Activated T-helper 1 cell treated with Interleukin-2 at 50 U/mL for 16 hours (primary cell): ENCODE measurements at places on chromosomes 16 and 17.

- no peak for DNase-seq
Measured at GRCh38 chr17:76868669-76869495, 678 bp downstream of the MGAT5B start.

- peak; percentile 15 for DNase-seq
Measured at GRCh38 chr17:44005527-44006271, 1.3 kb downstream of the NAGS start.

- no peak for DNase-seq
Measured at GRCh38 chr17:47220531-47220999, 11.4 kb downstream of the MYL4 start.

DNA sequence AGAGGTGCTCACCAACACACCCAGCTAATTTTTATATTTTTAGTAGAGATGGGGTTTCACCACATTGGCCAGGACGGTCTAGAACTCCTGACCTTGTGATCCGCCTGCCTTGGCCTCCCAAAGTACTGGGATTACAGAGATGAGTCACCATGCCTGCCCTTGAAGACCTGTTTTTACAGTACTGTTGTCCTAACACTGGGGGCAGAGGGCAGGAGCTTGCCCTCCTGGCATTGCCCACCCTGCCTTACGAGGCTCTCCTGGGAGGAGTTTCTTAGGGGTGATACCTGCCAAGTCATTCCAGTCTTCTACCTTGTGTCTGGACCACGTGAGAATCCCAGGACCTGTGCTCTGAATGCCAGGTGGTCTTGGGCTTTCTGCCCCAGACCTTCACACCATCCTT is 2.7 kb downstream of the ASPSCR1 start:
- DNase-seq, result no peak

DNA sequence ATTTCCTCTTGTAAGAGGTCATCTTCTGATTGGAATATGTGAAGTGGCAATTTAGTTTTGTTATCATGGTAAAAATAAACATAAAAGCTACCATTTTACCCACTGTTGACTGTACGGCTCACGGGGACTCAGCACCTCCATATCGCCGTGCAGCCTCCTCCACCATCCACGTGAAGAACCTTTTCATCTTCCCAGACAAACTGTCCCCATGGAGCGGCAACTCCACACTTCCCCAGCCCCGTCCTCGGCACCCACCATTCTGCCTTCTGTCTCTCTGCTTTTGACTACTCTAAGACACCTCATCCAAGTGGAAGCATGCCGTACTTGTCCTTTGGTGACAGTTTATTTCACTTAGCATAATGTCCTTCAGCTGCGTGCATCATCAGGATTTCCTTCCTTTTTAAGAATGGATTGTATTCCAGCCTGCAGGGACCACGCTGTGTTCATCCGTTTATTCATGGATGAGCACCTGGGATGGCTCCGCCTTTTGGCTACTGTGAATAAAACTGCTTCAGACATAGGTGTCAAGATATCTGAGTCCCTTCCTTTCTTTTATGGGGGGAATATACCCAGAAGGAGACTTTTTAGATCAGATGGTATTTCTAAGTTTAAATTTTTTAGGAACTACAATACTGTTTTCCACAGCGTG is 14.3 kb downstream of the FBXO31 start:
- DNase-seq, result no peak

- peak; percentile 70 for DNase-seq
Measured at GRCh38 chr17:58344047-58344790, 7.8 kb downstream of the SUPT4H1 start.

- no peak for DNase-seq
Measured at GRCh38 chr17:45371414-45372324, 54.8 kb upstream of the MAP3K14 start.

GRCh38 chr16:68563631-68564381 is 24.7 kb downstream of the ZFP90 start:
- no peak for DNase-seq

DNA sequence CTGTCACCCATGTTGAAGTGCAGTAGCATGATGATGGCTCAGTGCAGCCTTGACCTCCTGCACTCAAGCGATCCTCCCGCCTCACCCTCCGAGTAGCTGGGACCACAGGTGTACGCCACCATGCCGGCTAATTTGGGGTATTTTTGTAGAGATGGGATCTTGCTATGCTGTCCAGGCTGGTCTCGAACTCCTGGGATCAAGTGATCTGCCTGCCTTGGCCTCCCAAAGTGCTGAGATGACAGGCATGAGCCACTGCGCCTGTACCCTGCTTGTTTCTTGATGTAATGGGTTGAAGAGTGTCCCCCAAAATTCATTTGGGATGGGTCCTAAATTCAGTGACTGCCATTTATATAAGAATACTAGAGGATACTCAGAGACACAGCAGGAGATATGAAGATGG is 57.2 kb downstream of the ABCC6 start:
- no peak for DNase-seq

DNA sequence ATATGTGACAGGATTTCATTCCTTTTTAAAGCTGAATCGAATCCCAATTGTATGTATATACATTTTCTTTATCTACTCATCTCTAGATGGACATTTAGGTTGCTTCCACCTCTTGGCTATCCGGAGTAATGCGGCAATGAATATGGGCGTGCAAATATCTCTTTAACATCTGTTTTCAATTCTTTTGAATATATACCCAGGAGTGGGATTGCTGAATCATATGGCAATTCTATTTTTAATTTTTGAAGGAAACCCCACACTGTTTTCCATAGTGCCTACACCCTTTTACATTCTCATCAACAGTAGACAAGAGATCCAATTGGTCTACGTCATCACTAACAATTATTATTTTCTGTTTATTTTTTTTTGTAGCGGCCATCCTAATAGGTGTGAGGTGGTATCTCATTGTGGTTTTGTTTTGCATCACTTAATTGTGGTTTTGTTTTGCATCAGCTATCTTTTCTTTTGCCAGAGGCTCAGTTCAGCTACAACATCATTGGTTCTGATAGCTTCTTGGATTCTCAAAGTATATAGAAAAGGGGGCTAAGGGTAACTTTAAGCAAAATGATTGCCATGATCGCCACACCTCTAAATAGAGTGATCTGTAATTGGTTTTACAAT is 25.6 kb upstream of the MAP2K6 start:
- DNase-seq, result no peak

- peak; percentile 78 for DNase-seq
Measured at GRCh38 chr17:40358323-40359038, 6.1 kb downstream of the GJD3 start.

DNA sequence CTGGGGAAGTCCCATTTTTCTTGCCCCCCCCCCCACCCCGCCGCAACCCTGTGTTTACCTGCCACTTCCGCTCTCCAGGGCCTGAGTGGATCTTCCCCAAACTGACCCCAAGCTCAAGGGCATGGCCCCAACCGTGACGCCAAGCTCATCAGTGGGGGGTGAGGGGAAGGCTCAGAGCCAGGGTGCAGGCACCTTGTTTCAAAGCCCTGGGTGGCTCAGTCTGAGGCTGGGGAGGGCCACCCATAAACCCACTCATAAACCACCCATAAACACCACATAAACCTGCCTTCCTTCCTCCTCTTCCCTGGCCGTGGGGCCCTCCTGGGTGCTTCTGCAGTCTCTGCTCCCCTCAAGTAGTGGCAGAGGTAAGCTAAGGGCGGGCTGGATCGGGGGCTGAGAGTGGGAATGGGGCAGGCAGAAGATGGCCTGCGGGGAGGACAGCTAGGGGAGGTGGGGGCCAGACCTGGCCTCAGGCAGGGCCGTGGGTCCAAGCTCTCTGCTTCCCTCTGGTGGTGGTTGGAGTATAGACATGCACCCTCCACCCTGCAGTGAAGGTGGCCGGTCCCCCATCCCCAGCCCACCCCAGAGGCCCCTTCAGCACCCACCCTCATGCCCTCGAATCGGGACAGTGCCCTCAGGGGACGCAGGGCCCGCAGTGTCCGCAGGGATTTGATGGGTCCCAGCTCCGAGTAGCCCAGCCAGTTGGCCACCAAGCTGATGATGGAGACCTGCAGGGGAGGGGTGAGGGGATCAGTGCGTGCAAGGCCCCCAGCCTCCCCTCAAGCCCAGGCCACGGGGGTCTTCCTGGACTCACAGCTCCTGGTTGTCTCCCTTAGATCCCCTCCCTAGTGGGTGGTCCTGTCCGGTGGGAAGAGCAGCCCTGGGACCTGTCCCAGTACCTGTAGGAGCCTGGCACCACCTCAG is 14.6 kb upstream of the CD79B start:
- peak; percentile 17 for DNase-seq

DNA sequence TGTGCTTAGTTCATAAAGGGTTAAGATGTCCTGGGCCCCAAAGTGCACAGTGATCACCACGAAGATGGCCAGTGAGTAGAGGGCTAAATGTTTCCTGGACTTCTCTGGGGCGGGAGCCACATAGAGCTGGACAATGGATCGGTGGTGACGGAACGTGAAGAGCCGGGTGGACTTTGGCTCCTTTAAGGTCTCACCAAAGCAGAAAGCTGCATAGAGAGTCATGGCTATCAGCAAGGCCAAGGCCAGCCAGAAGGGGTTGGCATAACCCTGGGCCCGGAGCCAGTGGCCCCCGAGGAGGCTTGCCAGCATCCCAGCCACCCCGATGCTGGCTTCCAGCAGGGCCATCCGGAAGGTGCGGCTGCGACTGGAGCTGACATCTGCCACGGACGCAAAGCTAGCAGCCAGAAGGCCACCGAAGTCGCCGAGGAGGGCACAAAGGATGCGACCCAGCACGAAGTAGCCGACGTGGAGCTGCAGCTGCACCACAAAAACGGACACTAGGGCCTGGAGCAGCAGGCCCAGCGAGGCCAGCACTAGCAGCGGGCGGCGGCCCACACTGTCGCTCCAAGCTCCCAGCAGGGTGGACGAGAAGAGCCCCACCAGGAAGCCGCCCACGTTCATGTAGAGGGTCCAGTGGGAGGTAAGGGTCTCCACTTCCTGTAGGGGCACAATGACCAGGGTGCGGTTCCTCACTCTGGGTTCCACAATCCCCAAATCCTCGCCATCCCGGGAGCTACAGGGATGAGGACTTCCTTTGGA is 1.0 kb downstream of the SLC46A1 start:
- DNase-seq, result no peak

- DNase-seq, result no peak
Measured at GRCh38 chr17:61203671-61204131, 195.9 kb upstream of the TBX2 start.

GRCh38 chr17:78414178-78415162 is 36.0 kb downstream of the PGS1 start:
- peak; percentile 28 for DNase-seq

DNA sequence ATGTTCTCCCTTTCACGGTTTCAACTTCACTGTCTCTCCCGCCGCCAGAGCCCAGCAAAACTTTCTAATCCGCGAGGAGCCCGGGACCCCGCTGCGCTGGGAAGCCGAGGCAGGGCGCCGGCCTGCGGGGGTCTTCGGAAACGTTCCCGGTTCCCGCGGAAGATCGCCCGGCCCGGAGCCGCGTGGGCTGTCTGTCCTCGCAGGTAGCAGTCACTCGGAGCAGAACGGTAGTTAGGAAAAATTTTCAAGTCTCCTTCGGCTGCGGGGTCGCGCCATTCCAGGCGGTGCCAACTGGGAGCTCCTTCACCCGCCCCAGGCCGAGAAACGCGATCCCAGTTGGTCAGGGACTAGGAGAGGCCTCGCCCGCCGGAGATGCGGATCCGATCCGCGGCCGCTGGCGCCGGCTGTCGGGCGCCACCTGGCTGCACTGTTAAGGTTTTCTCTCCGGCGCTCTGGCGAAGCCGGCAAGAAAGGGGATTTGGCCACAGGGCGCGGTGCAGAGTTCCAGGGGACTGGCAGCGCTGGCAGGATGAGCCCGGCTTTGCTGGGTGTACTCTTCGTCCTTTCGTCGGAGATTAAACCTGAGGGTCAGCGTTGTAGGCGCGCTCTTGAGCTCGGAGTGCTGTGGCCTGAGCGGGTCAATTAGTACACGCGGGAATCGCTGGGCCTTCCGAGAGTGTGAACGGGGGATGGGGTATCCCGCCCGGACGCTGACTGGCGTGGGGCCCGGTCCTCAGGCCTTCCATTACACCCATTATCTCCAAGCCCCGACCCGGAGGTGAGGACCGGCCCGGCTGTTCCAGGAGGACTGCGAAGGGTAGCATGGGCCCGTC is 135.4 kb downstream of the KCNJ12 start:
- peak; percentile 45 for DNase-seq
